ENCODE measurements at places on chromosomes 7 and 10.

GRCh38 chr10:30353851-30354250 lies 4.8 kb upstream of the MTPAP start:
- no peak for DNase-seq

DNA sequence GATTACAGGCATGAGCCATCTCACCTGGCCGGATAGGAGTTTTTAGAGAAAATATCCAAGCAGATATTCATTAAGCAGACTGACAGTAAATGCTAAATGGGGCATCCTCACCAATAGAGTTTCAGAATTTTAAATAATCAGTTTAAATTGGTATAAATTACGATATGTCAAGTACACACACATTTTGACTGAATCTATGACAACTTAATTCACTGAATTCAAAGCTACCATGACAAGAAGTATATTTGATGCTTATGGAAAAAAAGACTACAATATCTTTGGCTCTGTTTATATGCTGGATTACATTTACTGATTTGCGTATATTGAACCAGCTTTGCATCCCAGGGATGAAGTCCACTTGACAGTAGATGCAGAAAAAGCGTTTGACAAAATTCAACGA lies 774.7 kb downstream of the PCDH15 start:
- DNase-seq = no peak

GRCh38 chr10:132669208-132669861 lies 116.6 kb downstream of the NKX6-2 start:
- DNase-seq = no peak

DNA sequence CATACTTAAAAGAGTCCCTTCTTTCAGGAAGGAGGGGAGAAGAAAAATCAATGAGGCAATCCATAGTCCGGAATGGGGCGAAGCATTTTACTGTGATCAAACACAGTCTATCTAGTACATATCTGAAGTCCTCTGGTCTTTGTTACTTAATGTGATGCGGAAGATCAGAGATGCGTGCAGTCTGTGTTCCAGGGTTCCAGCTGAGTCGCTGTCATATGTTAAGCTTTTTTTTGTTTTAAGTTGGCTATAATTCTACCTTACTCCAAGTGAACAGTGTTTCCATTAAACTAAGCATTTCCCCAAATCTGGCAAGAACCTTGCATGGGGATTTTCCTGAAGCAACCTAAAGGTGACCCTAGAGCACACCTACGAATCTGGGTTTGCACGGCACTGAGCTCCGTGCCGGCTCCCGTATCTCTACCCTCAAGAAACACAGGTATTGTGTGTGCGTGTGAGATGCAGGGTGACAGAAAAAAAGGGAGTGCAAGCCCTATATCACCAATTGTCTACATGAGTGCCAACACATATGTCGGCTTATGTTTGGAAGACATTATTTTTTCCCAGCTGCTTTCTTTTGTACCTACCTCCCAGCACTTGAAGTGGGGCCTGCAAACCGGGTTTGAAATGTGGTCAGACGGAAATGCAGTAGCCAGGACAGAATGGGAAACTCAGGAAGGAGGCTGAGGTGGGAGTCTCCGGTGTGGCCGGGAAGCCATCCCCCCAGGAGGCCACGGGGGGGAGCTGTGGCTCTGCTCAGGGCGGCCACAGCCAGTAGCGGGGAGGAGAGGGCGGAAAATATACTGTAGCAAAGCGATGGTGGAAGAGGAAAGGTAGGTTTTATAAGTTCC lies 435.8 kb upstream of the MGMT start:
- peak; percentile 62 for DNase-seq

DNA sequence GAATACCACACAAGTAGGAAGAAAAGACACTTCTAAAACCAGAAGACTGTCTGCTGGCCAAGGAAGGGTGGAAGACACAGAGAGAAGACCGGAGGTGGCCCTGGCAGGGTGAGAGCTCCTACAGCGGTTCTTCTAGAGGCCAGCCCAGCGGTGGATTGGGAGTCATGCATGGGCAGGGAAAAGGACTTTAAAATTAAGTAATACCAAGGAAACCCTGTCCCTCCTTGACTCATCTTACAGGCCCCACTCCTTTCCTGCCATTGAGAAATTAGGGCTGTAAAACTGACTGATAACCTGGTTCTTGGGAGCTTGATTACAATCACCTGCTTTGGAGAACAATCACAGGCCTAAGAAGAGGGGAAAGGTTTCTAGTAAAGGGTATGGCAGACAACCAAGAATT lies 16.1 kb downstream of the CALML3 start:
- peak; percentile 11 for DNase-seq

DNA sequence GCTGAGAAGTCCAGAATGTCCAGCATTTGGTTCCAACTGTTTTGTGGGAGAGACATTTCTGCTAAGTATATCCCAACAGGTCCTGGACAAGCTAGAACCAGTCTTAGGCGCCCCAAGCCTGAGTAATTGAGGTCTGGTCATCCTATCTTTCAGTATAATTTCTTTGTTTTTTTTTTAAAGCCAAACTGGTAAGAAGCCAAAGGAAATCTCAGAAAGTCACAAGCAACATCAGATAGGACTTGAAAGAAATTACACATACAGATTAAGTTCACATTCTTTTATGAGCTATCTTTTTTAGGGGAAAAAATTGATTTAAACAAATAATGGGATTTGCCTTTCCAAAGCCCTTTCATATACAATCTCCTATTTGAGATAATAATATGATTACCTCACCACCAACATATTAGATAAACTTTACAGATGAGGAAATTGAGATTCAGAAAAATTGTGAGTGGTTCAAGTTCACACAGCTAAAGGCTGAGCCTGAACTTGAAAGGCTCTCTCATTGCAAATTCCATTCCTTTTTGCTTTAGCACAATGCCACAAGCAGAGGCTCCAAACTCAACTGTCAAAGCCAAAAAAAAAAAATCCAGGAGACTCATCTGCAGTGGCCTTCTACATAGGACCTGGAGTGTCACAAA lies 15.0 kb downstream of the PDLIM1 start:
- DNase-seq = no peak

- DNase-seq = no peak
Observed at GRCh38 chr7:22343071-22343470, 13.9 kb downstream of the RAPGEF5 start.

DNA sequence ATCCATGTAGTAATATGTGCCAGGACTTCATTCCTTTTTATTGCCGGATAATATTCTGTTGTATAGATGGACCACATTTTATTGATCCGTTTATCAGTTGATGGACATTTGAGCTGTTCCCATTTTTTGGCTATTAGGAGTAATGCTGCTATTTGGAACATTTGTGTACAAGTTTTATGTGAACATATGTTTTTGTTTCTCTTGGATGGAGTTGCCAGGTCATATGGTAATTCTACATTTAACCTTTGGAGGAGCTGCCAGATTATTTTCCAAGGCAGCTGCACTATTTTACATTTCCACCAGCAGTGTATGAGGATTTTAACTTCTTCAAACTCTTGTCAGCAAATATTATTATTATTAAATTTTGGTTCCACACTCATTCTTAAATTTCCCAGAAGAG lies 59.2 kb downstream of the C10orf90 start:
- no peak for DNase-seq

DNA sequence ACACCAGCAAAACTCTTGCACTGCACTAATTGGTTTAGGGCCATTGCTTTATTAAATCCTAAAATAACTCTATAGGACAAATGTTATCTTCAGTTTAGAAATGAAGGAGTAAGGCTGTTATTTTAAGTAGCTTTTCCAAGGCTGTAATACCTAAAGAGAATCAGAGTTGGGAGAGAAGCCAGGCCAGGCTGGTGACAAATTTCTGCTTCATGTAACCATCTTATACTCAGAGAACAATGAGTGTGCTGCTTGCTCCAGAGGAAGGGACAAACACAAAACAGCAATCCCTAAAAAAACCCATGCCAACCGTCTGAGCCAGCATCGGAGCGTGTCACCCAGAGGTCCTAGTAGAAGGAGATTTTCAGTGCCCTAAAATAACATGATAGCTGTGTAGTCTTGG lies 49.7 kb upstream of the TARP start:
- no peak for DNase-seq

GRCh38 chr10:60434418-60435046 lies 44.9 kb upstream of the ANK3 start:
- DNase-seq = no peak

DNA sequence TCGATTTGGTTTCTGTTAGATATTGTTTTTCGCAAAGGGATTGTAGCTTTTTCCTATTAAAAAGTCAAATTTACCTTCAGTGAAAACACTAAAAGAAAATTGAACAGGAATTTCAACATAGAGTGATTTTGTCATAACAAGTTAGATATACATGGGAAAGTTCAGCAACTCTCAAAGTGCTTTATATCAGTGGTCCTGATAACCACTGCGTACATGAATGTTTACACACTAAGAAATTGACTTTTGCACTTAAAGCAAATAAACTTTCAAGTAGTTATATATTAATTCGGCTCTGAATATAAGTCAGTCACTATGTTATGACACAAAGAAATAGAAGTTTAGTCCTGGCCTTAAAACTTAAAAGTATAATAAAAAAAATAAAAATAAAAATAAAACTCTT lies 101.3 kb upstream of the DKK1 start:
- DNase-seq = no peak

DNA sequence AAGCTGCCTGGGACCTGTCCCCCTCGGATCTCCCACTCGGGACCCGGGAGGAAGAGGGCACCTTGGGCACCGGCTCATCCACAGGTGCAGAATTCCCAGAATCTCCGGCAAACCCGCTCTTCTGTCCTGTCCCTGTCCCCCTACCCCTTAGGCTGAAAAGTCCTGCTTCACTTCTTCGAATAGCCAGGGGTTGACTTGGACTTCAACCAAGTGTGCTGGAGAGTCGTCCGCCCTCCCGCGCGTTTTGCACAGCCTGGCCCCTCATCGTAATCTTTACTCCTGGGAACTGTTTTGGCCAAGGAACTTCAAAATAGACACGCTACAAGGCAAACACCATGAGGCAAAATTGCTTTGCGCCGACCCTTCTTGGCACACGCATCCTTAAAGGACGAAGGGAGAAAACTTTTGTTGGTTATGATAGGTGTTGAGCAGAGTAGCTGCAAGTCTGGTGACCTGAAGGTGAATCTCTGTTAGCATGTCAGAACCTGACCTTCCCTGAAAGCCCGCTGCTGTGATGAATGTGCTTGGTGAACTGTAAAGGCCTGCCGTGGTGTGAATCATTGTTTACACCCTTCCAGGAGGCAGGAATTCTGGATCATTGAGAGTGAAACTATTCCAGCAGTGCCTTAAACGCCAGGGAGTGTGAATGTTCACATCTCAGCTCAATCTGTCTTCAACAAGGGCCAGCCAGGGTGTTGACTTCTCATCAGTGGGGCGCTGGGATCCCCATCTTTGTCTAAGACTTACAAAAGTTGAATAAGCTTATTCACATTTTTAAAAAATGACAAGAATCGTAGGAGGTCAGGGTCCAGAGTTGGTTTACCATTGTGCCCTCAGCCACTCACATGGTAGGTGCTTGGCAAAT lies 589 bp upstream of the RAPGEF5 start:
- DNase-seq = no peak

- no peak for DNase-seq
Observed at GRCh38 chr10:6815346-6815745, 235.3 kb upstream of the PRKCQ start.

DNA sequence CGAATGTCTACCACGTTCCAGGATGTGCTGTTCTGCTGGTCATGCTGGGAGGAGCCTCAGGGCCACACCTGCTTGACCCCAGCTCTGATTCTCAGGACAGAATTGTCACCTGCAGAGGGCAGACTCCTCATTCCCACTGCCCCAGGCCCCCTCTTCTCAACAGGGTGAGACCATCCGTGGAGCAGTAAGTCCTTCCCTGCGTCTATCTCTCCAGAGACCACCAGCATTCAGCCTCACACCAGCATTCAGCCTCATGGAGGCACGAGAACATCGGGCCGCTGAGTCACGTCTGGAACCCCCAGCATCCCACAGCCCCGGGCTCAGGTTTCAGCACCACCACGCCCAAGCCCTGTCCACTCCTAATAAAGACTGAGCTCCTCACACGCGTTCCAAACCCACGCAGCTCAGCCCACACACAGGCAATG lies 273.4 kb downstream of the DIP2C start:
- DNase-seq = no peak

GRCh38 chr7:116548506-116548905 lies 23.7 kb downstream of the CAV1 start:
- no peak for DNase-seq

- DNase-seq = no peak
Observed at GRCh38 chr7:129471402-129471827, 30.9 kb upstream of the SMKR1 start.

GRCh38 chr7:96026010-96026409 lies 253.7 kb downstream of the DYNC1I1 start:
- no peak for DNase-seq

DNA sequence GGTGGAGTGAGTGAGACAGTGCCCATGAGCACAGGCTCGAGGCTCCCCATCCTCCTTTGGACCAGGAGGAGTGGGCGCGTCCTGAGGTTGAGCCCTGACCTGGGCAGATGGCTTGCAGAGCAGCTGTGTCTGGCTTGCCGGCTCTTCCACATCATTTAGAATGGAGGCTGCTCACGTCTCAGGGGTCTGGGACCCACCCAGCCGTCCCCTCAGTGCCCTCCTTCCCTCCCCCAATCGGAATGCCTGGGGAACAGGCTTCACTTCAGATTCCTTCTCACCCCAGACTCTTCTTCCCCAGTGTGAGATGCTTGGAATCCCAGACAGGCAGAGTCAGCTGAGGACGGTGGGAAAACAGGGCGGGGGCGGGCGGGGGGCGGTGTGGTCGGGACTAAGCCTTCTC lies 968.6 kb upstream of the ZNF722 start:
- no peak for DNase-seq

- DNase-seq = no peak
Observed at GRCh38 chr10:70584909-70585544, 17.5 kb downstream of the PRF1 start.

Measured in activated T-cell treated with anti-CD3 and anti-CD28 coated beads, Interleukin-2, amount 50 U/mL, for 24 hours (primary cell).